WTC11 (cell line): ENCODE measurements at places on chromosomes 5 and 9. TPM values are rescaled to one million over a fixed set of nuclear protein-coding genes. Genes with fewer than 3 reads are reported as not detected.

- no peak for DNase-seq
These were observed 202.3 kb upstream of the SGCD start for GRCh38 chr5:156124708-156125107.

- DNase-seq = no peak
These were observed 304.5 kb downstream of the TRPM3 start for GRCh38 chr9:70816891-70817290.

GRCh38 chr9:87579781-87580541, 82.3 kb downstream of the DAPK1 start:
- no peak for DNase-seq

DNA sequence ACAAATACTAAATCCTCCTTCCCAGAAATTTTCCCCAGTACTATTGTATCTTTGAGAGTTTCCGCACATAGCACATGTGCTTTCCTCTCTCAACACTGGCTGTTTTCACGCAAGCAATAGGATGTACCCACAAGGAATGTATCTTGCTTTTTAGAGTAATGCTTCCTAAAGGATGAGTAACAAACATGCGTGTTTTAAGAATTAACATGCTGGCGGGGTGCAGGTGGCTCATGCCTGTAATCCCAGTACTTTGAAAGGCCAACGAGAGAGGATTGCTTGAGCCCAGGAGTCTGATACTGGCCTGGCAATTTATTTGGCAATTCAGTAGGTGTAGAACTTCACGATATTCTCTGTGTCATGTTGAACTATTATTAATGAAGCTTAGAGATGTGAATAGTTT, 4.6 kb downstream of the RUFY1 start:
- DNase-seq = no peak

GRCh38 chr5:126074538-126074937, 348.7 kb upstream of the GRAMD2B start:
- no peak for DNase-seq

LCP2 gene
- 0.37 to 0.73 TPM (median 0.72 TPM) in 3 replicates for total RNA-seq
